ENCODE measurements at places on chromosomes 3 and 15.
A peak's percentile ranks its signal among the peaks of the same experiment; 100 is the strongest.

DNA sequence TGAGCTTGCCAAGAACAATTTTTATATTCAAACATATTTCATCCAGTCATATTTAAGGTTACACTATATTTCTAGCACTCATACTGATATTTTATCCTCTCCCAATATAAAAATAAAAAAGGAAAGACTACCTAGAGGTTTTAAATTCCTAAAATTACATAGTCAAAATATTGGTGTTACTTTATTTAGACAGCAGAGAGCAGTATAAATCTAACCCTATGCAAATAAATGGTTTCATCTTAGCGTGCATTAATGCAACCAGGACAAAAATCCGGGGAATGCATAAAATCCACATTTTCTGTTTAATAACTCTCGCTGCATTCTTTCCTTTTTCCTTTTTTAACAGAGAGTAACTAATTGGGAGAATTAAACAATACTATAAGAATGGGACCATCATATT is 1447.4 kb upstream of the ALCAM start:
- DNase-seq, result no peak

DNA sequence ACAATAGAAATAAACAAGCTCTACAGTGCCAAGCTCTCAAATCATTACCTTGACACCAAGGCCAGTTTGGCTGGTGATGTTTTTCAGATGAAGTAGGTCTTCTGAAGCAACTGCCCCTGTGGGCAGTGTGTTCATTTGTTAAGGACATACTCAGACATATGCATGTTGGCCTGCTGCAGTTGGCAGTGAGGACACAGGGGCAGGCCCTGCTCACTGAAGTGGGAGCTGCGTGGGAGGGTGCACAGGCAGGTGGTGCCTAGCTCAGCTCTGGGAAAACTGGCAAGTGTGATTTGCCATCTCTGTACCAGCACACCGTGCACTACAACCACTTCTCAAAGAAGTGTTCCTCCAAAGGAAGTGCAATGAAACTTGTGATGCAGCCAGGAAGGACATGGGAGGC is 28.5 kb upstream of the SNRK start:
- DNase-seq, result no peak

- DNase-seq, result peak; percentile 3
These were observed 36.0 kb upstream of the EOMES start for GRCh38 chr3:27758083-27758482.

DNA sequence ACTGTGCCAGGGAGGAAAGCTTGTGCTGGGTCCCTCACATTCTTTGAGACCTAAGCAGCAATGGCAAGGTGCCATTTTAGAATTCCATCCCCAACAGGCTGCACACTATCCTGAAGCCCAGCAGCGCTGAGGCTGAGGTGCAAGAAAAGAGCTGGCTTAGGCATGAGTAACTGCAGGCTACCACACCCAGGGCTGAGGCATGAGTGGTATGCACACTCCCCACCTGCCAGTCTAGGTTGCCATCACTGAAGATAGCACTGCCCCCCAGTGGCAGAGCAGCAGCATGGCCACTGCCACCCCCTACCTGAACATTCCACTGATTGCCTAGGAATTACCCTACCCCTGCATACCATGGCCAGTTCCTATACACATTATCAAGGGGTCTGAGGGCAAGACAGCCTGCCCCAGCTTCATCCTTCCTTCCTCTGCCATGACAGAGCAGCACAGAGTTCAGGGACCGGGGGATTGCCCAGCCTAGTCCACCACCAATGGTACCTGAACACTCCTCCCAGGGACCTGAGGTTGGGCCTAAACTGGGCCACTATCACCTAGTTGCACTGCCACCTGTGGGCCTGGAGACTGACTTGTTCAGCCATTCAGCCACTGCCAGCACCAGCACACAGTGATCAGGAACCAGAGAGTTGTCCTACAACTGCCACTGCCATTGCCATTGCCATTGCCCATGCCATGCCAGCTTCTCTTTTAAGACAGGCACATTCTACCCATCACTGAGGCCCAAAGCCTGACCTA is 129.8 kb downstream of the SATB1 start:
- DNase-seq, result peak; percentile 73

DNA sequence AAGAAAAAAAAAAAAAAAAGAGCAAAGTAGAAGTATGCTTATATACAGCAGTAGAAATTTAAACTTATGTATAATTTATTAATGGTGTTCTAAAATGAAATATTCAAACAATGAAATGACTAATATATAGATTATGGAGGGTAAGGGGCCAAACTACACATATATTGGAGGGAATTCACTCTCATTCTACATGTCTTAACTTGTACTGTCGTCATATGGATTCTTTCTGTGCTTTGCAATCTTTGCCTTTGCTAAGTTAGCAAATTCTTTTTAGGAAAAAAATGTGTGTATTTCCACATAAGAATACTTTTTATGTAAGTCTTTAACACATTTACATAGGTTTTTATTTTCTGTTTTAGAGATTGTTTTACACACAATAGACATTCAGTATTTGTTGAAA is 118.9 kb upstream of the MBNL1 start:
- no peak for DNase-seq

GRCh38 chr3:170603770-170604510 is 18.1 kb upstream of the SLC7A14 start:
- peak; percentile 5 for DNase-seq

DNA sequence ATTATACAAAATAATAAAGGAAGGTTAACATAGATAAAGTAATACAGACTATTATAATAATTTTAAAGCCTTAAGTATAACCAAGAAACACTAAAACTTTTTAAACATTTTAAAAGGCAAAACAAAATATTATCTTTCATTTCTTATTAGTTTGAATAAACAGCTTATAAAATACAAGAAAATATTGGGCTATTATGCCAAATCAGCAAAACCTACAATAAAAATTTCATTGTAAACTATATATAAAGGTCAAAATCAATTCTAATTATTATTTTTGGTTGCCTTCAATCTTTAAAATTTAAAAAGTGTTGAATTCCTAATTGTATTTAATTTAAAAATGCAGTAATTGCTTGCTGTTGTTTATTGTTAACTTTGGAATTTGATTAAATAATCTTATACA is 430.0 kb downstream of the ROBO1 start:
- no peak for DNase-seq

DNA sequence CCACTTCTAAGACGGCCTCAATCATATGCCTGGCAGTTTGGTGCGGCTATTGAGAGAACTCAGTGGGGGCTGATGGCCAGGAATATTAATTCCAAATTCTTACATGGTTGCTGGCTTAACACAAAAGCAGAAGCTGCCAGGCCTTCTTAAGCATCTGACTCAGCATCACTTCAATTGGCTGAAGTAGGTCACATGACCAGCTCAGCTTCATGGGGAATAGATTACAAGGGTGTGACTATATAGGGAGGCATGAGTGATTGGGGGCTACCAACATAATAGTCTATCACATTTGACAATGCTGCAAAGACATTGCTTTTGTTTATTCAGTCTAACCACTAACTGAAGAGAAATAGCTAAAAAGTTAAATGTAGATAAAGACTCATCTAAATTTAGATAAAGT is 101.6 kb upstream of the ANKRD28 start:
- peak; percentile 85 for DNase-seq

GRCh38 chr3:51539291-51539941 is 897 bp downstream of the RAD54L2 start:
- peak; percentile 8 for DNase-seq

DNA sequence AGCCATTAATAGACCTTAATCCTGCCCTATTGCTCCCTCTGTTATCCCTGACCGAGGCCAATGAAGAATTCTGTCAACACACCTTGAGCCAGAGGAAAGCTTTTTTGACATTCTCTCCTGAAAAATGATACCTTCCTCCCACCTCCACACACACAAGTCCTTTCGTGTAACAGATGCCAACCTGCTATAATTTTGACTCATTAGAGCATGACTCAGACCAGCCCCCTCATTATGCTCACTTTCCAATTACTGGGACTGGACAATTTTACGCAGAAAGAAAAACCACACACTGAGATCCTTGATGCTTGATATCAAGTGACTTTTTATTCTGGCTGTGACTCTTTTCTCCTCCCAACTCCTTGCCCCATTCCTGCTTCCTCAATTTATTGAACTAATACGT is 50.9 kb downstream of the LSAMP start:
- DNase-seq, result no peak

- DNase-seq, result no peak
These were observed 131.6 kb downstream of the NLGN1 start for GRCh38 chr3:173529062-173529711.

- no peak for DNase-seq
These were observed 1.1 kb upstream of the SUCLG2 start for GRCh38 chr3:67655364-67656121.

DNA sequence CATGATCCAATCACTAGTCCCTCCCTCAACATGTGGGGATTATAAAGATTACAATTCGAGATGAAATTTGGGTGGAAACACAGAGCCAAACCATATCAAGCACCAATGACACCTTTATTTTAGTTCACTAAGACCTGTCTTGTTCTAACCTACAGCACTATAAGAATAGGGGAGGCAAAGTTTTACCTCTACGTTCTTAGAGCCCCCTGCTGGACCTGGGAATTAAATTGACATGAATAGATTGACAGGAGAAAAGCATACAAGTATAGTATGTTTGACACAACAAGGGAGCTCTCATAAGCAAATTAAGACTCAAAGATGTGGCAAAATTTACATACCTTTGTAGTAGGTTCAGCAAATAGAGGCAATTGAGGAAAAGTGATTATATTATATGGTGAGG is 974.4 kb upstream of the ALCAM start:
- DNase-seq, result no peak

DNA sequence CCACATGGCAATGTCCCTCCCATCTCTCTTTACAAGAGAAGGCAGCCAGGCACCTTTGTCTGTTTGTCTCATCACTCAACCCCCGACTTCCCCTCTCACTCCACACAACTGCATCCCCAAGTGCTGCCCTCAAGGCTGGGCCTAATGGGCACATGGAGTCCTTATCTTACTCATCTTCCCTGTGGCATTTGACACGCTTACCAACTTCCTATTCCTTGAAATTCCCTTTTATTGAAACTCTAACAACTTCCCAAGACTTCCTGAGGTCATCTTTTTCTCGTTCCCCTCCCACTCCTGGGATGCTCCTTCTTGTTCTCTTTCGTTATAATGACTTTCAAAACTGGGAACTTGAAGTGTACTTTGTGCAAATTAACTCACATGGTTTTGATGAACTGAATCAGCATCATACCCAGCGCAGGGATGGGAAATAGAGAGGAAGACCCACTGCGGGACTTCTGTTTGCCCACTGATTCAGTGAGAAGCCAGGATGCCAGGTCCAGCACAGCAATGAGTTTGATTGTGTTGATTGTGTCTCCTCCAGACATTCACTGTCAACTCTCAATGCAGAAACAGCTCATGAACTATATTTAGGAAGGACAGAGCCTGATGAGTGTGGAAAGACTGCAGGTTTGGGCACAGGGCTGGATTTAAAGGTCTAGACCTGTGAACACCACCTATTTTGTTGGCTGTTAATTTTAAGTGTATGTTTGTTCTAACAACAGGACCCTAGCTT is 104.7 kb upstream of the TNIK start:
- no peak for DNase-seq

- DNase-seq, result peak; percentile 45
These were observed 37.3 kb downstream of the DZIP1L start for GRCh38 chr3:138078096-138078495.

- DNase-seq, result peak; percentile 72
These were observed 52.3 kb upstream of the GALNT15 start for GRCh38 chr3:16122155-16122554.

DNA sequence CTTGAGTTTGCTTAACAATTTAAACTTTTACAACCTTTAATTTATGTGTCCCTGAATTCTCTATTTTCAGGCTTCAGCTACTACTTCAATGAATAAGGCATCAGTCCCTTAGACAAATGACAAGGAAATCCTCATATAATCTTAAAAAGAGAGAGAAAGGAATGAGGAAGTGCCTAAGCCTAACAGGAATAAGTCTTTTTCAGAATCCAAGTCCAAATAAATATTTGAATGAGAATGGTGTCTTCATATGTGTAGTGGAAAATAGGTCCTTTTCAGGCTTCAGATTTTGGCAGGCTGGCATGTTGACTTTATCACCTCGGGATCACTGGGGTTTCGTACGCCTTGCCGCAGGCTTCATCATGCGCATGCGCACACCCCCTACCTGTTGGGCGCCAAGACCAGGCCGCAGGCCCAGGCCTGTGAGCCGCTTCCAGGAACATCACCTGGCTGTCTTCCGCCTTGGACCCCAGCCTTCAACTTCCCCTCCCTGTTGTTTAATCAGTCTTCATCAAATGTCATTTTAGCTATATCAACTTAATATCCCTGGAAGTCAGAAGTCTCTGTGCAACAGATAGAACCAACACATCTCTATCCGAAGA is 334.5 kb downstream of the SOX2 start:
- no peak for DNase-seq

DNA sequence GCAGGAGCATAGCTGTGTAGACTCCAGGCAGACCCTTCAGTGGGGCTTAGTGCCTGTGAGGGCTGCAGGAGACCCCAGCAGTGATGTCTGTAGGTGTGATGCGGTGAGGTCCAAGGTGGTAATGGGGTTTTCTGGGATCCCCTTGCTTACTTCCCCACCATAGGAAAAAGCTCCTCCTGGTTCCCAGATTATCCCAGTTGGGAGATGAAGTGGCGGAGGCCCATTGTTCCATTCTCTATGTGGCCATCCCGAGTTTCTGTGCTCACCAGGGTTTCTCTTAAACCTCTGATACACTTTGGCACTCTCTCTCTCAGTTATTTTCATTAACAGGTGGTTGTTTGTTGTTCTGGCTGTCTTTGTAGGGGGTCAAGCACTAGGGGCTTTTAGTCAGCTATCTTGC is 146.7 kb upstream of the IGF1R start:
- DNase-seq, result no peak

Data from astrocyte of the cerebellum (primary cell).